ENCODE measurements at places on chromosomes 11 and 22.
A peak's percentile ranks its signal among the peaks of the same experiment; 100 is the strongest.

- peak; percentile 40 for DNase-seq
These were observed 9.4 kb downstream of the PGM2L1 start for GRCh38 chr11:74388678-74389327.

GRCh38 chr11:116379185-116379828 is 393.5 kb downstream of the BUD13 start:
- peak; percentile 86 for DNase-seq

- DNase-seq: peak; percentile 60
These were observed at the start of gene PARVB for GRCh38 chr22:44024288-44024921. PARVB (plus strand) TSS chr22:44024302; CDS start chr22:44024340, 38 bp downstream.

DNA sequence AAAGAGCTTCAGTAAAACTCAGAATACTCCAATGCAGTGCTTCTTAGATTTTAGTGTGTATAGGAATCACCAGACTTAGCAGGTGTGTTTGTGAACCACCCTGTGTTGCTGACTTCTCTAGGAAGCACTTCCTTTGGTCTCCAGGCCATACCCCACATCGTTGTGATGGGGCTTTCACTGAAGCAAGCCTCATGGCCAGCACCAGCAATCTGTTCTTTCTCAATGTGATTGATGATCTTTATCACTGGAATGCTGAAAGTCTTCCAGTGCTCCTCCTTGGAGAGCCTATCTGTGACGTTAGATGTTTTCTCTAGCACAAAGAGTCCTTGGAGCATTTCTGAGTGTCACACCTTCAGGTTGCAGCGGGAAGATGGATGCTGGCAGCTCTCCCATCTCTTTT is 280.5 kb downstream of the DDX10 start:
- no peak for DNase-seq

- DNase-seq: no peak
These were observed 44.4 kb downstream of the AHNAK start for GRCh38 chr11:62502030-62502730.
